ENCODE measurements at places on chromosomes 7 and 10. TPM values are rescaled to one million over a fixed set of nuclear protein-coding genes. Genes with fewer than 3 reads are reported as not detected.

The SPDYE2B gene
- total RNA-seq: not detected

DNA sequence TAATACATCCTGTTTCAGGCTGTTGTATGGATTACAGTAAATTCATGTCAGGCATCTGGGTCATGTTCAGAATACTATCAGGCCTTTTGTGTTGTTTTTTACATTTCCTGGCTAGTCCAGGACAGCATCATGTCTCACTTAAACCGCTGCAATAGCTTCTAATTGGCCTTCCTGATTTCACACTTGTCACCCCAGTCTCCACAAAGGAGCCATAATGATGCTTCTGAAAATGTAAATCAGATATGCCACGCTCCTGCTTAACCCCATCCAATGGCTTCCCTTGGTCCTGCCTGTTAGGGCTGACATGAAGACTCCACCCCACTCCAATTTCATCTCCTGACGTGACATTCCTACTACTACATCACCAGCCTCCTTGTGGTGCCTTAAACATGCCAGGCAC, 220.0 kb downstream of the CACNA2D1 start:
- DNase-seq: no peak

GRCh38 chr10:86647773-86648703, 6.3 kb upstream of the OPN4 start:
- DNase-seq: no peak

DNA sequence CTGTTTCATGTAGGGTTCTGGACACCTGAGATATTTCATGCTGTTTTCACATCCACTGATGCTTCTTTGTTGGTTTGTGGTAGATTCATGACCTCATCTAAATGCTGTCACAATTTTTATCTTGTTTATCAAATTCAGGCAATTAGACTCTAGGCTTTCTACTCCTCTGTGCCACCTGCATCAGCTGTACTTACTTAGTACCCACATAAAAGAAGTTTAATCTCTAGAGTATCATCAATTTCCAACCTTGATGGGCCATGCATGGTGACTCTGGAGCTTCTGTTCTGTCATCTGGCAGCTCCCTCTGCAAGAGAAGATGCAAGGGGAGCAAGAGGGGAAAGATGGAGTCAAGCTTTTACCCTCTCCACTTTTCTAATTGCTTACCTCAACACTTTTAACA, 195.9 kb upstream of the VWC2 start:
- DNase-seq: peak; percentile 70

DNA sequence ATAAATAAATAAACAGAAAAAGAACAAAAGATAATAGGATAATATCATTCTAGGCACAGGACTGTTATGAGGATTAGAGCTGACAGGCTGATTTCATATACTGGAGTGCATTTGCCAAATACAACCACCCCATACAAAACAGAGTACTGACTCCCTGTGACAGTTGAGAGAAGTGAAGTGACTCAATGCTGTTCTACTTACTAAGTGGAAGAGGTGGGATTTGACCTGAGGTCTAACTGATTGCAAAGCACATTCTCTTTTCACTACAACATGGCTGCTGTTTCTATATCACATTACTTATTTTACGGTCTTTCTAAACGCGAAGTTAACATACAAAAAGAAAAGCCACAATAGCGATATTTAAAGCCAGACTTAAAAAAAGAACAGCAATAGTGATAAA, 51.4 kb downstream of the ITGB1 start:
- DNase-seq: no peak

DNA sequence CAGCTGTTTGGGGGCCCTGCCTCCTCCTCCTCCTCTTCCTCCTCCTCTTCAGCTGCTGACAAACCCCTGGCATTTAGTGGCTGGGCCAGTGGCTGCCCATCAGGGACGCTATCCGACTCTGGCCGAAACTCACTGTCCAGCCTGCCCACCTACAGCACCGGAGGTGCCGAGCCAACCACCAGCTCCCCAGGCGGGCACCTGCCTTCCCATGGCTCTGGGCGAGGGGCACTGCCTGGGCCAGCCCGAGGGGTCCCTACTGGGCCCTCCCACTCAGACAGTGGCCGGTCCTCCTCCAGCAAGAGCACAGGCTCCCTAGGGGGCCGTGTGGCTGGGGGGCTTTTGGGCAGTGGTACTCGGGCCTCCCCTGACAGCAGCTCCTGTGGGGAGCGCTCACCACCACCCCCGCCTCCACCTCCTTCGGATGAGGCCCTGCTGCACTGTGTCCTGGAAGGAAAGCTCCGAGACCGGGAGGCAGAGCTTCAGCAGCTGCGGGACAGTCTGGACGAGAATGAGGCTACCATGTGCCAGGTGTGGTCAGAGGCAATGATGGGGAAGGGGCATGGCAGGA, 4.1 kb downstream of the LZTS2 start:
- no peak for DNase-seq

DNA sequence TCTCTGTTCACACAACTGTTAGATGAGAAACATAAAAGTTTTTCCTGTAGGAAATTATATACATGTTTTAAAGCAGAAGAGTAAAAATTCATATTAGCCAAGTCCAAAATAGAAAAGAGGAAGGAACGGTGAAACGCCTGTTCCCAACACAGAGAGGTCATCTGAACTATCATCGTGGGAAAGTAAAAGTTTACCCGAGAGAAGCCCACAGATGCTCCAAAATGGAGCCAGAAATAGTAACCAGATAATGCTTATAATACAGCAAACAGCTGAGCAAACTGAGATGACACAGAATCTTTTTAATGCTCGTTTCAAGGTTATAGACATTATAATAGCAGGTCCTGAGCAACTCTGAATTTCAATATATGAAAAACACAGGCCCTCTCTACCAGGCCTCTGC, 24.5 kb downstream of the FRMD4A start:
- DNase-seq: no peak

DNA sequence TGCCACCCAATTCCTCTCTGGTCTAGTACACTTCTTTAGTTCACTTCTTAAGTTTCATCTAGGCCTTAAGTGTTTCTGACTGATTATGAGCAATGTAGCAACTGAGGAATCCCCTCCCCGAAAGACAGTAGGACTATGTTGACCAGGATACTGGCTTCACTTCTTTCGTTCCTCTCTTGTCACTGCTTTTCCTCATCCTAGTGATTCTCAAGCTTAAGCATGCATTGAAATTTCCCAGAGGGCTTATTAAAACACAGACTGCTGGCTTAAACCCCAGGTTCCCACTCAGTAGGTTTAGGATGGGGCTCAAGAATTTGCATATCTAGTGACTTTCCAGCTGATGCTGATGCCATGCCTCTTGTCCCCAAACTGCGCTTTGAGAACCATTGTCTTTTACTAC, 164.6 kb upstream of the WNT16 start:
- DNase-seq: no peak

DNA sequence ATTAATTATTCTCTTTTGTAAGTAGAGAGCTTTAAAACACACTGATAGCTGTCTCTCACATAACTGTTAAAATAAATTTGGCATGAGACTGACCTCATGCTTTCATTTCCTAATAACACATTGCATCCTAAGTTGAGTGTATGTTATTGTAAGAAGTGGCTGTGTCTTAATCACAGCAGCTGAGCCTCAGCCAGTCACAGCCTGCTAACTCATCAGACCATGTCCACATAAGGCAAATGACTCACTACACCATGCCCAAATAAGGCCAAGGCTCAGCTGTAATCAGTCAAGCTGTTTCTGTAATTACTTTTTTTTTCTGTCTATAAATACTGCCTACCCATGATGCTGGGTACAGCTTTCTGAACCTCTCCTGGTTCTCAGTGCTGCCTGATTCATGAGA, 860.9 kb downstream of the XPNPEP1 start:
- peak; percentile 0 for DNase-seq

GRCh38 chr10:12981570-12981969, 19.9 kb downstream of the CCDC3 start:
- DNase-seq: no peak

DNA sequence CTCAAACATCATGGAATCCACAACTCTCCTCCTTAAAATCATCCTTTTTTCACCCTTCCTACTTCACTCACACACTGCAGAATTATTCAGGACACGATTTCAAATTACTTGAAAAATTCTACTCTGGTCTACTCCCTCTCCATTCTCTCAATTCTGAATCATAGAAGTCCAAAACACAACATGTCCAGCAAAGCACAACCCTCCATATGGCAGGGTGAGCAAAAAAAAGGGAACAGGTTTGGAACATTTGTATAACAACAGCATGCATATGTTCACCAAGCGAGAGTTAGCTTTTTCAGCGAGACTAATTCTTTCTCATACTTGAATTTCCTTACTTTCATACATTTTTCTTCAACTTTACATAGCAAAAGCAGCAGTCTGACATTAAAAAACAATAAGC, 73.4 kb downstream of the ABI1 start:
- DNase-seq: no peak

- DNase-seq: no peak
Measured at GRCh38 chr7:16627236-16627635, 18.3 kb downstream of the ANKMY2 start.

- DNase-seq: no peak
Measured at GRCh38 chr10:62459072-62459471, 84.9 kb downstream of the ZNF365 start.

DNA sequence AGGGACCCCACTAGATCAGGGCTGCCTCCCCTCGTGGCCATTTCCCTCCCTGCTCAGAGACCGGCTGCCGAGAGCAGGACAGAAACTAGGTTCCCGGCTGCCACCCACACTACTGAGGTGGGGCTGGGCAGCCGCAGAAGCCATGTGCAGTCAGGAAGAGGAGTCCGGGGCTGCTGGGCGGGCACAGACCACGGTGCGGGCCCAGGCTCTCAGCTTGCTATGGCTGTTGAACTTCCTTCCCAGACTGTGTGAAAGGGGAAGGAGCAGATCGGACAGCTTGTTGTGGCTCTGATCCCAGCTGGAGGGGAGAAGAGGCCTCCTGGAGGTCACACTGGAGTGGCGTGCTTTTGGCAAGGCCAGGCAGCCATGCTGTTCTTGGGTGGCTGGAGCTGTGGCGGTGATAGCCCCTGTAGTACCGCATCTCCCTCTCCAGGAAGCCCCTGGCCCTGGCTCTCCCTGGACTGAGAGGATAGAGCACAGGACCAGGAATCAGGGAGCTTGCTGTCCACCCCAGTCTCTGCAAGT, 56.8 kb downstream of the HK1 start:
- DNase-seq: no peak

- no peak for DNase-seq
Measured at GRCh38 chr7:31893365-31893764, 176.8 kb downstream of the PDE1C start.

The AZGP1 gene
- total RNA-seq: 0.44 TPM

DNA sequence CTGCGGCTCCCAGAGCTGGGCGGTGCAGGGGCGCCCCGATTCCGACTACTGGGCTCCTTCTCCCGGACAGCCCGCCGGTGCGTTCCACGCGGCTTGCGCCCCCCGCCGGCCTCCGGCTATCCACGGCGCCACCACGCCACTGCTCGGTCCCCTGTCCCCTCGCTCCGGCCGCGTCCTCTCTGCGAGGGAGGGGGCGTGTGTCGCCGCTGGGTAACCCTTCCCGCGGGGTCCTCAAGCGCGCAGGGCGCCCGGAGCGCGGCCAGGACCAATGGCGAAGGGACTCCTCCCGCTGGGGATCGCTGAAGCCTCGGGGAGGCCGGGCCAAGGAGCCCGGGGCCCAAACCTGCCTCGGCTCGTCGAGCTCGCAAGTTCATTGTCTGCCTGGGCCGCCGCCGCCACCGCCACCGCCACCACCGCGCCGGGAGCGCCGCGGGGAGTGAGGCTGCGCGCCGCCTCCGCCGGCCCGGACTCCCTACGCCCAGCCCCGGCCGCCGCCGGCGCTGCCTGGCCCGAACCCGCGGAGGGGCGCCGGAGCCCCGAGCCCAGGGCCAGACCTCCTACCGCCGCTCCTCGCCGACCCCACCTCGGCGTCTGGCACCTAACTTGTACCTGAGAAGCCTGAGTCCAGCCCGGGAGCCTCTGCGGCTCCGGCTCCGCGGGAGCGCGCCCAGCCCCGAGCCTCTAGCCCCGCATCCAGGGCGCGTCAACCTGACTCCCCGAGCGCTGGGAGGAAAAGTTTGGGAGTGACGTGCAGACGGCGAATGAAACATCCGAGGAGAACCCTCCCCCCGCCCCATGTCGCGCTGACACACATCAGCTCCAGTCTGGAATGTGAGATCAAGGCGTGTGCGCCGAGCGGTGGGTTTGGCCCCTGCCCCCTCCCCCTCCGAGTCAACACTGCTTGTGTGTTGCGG, at the start of gene CHST15:
Gene CHST15 (minus strand): TSS at position 739 of the 914 bp plus-strand sequence. CDS start 47,386 bp downstream, outside the sequence.
- DNase-seq: peak; percentile 69

DNA sequence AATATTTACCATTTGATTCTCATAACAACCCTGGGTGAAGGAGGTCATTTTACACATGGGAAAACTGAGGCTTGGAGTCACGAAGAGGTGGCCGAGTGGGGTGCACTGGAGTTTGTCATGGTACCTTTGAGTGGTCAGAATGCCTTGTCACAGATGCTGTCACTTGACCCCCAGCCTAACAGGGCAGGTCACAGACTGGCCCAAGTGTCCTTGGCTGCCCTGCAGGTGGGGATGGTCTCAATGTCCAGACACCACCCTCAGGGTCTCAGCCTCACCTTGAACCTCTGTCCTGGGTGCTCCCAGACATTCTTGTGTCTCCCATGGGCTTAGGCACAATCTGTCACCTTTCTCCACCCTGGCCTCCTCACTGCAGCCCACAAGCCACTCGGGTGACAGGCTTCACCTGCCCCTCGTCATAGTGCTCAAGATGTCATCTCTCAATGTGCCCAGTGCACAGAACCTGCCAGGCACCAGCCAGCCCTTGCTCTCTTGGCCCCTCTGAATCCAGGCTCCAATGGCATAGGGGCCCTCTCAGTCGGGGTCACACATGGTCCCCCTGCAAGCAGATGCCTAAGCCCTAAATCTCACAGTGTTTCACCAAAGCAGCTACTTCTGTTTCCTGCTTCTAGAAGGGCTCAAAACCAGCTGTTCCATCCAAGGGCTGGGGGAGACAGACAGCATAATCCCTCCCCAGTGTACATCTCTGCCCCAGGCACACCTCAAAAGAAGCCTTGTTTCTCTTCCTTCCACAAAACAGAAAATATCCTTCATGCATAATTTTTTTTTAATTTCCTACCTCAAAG, 76.8 kb upstream of the NANOS1 start:
- DNase-seq: no peak

GRCh38 chr7:154884348-154884920, 118.5 kb downstream of the PAXIP1 start:
- no peak for DNase-seq

GRCh38 chr7:71457021-71457420, 325.1 kb downstream of the GALNT17 start:
- no peak for DNase-seq

DNA sequence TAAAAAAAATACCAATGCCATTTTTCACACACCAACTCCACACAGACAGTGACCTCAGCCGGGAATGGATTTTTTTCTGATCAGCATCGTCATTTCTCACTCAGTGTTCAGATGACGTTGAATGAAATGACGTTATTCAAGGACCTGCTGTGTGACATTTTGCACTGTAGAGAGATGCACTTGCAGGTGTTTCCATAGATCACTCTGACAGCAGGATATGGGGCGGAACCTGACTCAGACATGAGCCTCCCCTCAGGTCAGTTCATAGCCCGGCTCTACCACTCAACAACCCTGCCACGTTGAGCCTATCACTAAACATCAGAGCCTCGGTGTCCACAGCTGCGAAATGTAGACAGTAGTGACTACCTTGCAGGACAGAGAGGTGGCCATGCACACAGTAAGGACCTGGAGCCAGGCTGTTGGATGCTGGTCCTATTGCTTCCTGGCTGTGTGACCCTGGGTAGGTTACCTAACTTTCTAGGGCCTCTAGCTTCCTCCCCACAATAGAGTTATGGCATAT, 41.4 kb upstream of the ANTXRL start:
- DNase-seq: no peak

- DNase-seq: no peak
Measured at GRCh38 chr7:144729226-144729625, 106.6 kb downstream of the TPK1 start.

- no peak for DNase-seq
Measured at GRCh38 chr10:132384618-132385388, 12.2 kb upstream of the PWWP2B start.

The AUTS2 gene
- 88.5 TPM for total RNA-seq

Data from OCI-LY7 (cell line).